ENCODE measurements at places on chromosomes 4 and X.

GRCh38 chr4:162952232-162952631 lies 214.5 kb downstream of the NAF1 start:
- no peak for DNase-seq

DNA sequence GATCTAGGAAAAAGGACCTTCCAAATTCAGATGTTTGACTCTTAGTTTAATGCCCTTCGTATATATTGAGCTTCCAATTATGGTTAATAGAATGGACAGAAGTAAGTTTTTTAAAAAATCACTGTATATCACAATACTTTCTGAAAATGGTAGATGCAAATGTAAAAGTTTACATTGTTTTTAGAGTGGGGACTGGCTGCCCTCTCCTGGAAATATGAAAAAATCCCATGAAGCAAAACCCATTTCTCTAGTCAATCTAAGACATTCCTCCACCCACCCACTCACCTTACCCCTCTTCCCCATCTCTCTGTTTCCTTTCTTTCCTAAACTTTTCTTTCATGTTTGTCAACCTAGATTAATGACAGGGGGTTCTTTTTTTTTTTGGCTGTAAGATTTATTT lies 134.5 kb downstream of the ARHGAP6 start:
- no peak for DNase-seq

DNA sequence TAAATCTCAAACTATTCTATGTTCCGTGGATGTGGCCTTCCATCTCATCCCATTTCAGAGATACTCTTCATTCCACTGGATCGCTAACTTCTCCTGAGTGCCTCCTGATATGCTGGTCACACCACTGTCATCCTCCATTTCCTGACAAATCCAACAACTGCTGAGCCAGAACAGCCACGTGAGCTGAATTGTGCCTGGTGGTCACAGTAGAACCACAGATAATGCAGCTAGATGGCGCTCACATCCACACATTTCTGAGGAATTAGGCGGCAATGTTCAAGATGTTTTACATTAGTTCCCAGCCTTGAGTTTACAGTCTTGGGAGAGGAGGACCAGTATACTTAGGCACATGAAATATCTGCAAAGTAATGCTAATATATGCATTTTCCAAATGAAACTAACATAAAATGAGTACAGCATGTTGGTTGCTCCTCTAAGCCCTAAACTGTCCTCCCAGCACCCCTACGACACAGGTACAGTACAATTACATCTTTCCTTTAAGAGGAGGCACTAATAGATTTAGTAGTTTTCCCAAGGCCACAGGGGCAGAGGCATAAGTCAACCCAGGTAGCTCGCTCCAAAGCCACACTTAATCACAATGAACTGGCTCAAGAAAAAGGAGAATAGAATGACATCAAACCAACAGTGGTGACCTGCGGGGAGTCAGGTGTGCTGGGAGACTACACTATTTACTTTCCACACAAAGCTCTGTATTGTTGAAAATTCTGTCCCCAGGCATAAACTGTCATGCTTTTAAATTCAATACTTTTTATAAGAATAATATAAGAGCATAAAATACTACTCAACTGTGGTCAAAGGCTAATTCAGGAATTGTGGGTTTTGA lies 134.2 kb downstream of the CHIC2 start:
- DNase-seq, result peak; percentile 65

- DNase-seq, result no peak
Observed at GRCh38 chrX:12946406-12946805, 28.5 kb upstream of the TMSB4X start.

DNA sequence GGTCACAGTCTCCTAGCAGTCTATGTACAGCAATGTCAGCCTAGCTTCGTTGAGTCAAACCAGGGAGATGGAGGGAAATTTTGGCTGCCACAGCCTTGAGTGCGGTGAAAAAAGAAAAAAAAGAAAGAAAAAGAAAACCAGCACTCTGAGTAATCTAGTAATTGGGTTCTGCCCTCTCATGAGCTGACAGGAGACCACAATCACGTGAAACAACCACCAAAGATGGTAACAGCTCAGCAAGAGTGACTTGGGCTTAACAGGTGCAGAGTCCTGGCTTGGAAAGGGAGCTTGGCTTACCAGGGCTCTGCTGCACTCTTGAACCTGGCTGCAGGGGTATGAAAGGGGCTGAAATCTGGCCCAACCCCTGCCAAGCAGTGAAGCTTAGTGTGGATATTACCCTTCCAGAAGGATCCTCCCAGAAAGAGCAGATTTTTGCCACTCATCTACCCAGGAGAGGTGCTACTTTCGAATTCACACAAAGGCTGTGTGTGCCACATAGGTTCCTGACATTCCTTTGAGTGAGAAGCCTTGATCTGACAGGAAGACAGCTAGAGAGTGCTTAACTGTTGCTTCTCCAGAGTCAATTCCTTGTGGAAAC lies 350.3 kb downstream of the PTTG2 start:
- DNase-seq, result no peak

GRCh38 chr4:174005422-174005821 lies 278.0 kb downstream of the FBXO8 start:
- DNase-seq, result no peak

- no peak for DNase-seq
Observed at GRCh38 chrX:9327747-9328145, 137.1 kb upstream of the TBL1X start.

DNA sequence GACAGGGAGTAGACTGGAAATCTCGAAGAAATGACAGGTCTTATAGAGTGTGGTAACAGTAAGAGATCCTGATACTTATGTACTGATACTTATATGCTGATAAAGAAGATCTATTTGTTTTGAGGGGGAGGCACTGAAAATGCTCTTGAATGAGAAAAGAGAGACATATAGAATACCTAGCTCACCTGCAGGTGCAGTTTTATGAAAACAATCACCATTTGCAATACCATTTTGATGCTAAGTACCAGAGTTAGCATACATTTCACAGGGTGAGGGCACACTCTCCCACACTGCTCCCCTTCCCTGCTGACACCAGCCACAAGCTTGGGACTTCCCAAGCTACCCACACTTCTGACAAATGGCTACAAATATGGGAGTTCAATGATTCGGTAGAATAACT lies 1490.1 kb upstream of the IGFBP7 start:
- DNase-seq, result no peak
